ENCODE measurements at places on chromosomes 1 and 21. TPM values are rescaled to one million over a fixed set of nuclear protein-coding genes. Genes with fewer than 3 reads are reported as not detected.

Gene SPATA46
- not detected for total RNA-seq

Gene CRP
- total RNA-seq = not detected

Gene SCAMP3
- 52.0 TPM for total RNA-seq

DNA sequence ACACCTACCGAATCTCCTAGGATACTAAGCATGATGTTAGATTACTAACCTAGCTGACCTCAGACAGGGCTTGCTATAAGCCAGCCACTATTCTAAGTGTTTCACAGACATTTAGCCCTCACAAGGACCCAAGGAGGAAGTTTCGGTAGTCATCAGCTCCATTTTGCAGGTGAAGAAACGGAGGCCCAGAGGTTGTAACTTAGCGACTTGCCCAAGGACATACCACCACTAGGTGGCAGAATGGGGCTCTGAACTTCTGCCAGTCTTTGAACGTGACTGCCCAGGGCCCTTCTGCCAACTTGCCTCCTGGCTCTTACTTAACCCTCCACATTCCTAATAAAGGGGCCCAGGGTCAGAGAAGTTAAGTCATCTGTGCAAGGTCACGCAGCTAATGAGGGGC is 283.5 kb downstream of the C1orf94 start:
- no peak overlapping the region for H3K4me3 ChIP-seq
- no peaks in the 10 kb centered on the region for H3K36me3 ChIP-seq
- no peaks in the 10 kb centered on the region for H3K4me1 ChIP-seq
- DNase-seq = no peak
- peaks cover 31% of the 10 kb centered on the region for H3K27me3 ChIP-seq

- H3K27me3 ChIP-seq = no peaks in the 10 kb centered on the region
- H3K27ac ChIP-seq = no peak overlapping the region
- no peak overlapping the region for H3K4me3 ChIP-seq
- H3K36me3 ChIP-seq = no peaks in the 10 kb centered on the region
Observed at GRCh38 chr1:222043444-222044292, 301.8 kb upstream of the DUSP10 start.

GRCh38 chr1:211603191-211603701 is 24.3 kb upstream of the SLC30A1 start:
- H3K4me1 ChIP-seq = peaks cover 43% of the 10 kb centered on the region
- no peaks in the 10 kb centered on the region for H3K36me3 ChIP-seq

DNA sequence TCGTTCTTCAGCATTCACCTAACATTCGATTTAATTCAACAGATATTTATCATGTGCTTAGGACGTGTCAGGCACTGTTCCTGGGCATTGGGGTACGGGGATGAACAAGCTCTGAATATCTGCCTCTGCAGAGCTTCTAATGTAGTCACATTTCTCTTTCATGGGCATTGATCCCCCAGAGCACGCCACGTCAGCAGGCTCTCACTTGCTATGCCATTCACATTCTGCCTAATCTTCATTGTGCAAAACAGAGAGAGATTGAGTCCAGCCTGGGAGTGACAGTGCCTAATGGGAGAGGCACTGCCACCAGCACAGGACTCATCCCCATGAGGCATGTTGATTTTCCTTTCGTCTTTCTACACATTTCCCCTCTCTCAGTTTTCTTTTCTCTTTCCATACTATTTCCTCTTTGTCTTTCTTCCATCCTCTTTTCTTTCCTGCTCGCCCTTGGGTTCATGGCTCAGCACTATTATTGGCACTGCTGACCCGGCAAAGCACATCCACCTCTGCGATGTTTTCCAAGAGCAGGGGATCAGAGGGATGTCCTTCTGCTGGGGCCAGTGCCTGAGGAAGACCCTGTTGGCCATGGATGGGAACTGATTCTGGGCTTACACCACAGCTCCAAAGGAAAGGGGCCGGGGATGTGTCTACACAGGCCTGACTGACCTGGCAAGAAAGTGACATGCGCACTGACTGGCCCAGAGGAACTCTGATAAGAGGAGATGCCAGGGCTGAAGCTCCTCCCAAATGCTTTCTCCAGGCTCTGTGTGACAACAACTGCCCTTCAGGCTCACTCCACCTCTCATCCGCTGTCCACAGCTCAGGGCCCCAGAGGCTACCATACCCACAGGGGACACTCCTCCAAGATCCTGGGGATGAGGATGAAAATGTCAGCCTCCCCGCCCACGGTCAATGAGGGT is 195.9 kb downstream of the TOMM20 start:
- DNase-seq = no peak
- H3K4me1 ChIP-seq = peaks cover 30% of the 10 kb centered on the region
- H3K4me3 ChIP-seq = no peak overlapping the region

- H3K36me3 ChIP-seq = no peaks in the 10 kb centered on the region
- H3K4me3 ChIP-seq = no peak overlapping the region
- peaks cover 29% of the 10 kb centered on the region for H3K27me3 ChIP-seq
- H3K27ac ChIP-seq = no peak overlapping the region
Observed at GRCh38 chr1:83571536-83571935, 427.4 kb downstream of the TTLL7 start.

- no peaks in the 10 kb centered on the region for H3K36me3 ChIP-seq
- peaks cover 46% of the 10 kb centered on the region for H3K4me1 ChIP-seq
Observed at GRCh38 chr1:12622506-12622905, 4.5 kb upstream of the DHRS3 start.

- no peak overlapping the region for H3K27ac ChIP-seq
- H3K36me3 ChIP-seq = peaks cover 3% of the 10 kb centered on the region
- H3K4me1 ChIP-seq = peaks cover 5% of the 10 kb centered on the region
- no peaks in the 10 kb centered on the region for H3K27me3 ChIP-seq
- DNase-seq = no peak
Observed at GRCh38 chr21:34004974-34005373, 68.4 kb upstream of the MRPS6 start.

DNA sequence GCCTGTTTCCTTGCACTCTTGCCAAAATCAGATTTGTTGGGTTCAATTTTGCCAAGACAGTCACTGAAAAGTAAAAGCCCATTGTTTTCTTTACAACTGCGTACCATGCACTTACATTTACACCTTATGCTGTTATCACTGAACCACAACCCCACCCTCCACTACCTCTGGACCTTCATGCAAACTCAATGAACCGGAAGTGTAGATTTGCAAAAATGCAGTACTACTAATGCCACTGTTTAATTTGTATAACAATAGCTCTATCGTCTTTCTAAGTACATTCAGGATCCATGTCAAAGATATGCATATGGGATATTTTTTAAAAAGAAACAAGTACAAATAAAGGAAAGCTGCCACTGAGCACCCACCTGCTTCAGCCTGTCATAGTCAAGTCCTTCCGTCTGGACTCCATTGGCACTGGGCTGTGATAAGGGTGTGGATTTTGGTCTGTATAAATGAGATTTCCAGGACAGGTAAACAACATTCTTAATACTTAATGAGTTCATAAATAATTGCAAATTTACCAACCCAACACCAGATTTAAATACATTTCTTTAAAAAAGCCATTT is 72.9 kb upstream of the LBR start:
- H3K4me3 ChIP-seq = no peak overlapping the region
- peaks cover 6% of the 10 kb centered on the region for H3K4me1 ChIP-seq
- no peak overlapping the region for H3K27ac ChIP-seq
- no peaks in the 10 kb centered on the region for H3K27me3 ChIP-seq

GRCh38 chr1:91851130-91852010 is 34.6 kb downstream of the TGFBR3 start:
- no peak overlapping the region for H3K27ac ChIP-seq
- peaks cover 12% of the 10 kb centered on the region for H3K4me1 ChIP-seq
- peaks cover 3% of the 10 kb centered on the region for H3K36me3 ChIP-seq

DNA sequence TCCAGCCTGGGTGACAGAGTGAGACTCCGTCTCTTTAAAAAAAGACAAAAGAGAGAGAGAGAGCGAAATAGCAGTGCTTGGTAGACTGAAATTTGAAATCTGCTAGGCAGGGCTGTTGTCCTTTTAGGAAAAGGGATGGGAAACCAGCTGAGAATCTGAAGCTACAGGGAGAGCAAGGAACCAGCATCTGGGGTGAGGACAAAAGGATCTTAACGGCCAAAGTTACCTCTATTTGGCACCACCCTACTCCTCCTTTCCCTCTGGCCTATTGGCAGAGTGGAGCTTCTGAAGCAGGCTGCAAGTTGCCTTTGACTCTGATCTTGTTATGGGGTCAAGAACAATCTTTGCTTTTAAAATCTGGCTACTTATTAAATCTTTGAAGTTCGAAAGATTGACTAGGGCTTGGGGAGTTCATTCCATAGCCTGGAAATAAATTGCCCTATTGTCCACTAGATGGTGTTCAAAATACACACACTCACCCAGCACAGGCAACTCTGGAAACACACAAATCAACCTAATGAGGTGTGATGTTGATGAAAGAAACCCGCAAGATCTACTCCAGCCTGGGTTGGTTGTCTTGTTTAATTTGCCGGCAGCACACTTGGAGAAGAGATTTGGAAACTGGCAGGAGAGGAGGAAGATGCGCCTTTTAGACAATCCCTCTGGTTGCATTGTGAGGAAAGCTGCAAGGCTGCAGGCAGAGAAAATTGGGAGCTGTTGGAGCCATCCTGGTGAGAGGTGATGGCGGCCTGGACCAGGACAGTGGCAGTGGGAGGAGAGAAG is 16.5 kb upstream of the PARP1 start:
- no peaks in the 10 kb centered on the region for H3K36me3 ChIP-seq
- H3K4me1 ChIP-seq = peaks cover 6% of the 10 kb centered on the region
- H3K27ac ChIP-seq = no peak overlapping the region
- DNase-seq = no peak

DNA sequence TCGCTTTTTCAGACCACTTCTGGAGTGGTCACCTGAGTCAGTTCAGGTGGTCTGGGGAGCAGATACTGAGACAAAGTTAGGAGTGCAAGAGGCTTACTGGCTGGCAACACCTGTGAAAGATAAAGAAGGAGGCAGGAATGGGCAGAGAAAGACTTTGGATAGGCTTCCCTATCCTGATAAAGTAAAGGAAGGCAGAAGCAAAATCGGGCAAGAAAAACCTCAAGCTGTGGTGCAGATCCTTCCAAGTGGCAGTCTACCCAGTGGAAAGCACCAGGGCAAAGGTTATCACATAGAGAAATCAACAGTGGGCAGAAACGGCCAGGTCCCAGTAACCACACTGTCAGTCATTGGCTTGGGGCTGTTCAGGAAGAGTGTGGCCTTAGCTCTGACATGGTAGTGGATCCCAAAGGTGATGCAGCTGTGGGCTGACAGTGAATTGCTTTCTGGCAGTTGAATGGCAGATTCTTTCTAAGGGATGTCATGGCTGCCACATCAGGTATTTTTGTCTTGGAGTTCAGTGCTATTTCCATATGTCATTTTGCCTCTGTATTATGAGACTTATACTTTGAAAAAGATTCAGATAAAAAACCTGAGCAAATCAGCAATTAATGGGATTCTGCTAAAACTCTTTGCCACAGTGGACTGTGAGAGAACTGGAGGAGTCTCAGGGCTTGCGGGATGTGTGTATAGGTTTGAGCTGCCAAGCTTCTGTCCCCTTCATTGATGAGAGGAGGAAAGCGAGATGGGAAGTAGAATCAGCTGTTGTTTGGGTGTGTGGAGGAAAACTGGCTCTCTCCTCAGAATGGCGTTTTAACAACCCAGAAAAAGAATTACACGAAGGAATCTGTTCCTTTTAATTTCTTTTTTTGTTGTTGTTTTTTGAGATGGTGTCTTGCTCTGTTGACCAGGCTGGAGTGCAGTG is 8.1 kb upstream of the CGN start:
- no peaks in the 10 kb centered on the region for H3K27me3 ChIP-seq
- H3K36me3 ChIP-seq = no peaks in the 10 kb centered on the region
- no peak overlapping the region for H3K4me3 ChIP-seq
- no peak for DNase-seq
- peaks cover 14% of the 10 kb centered on the region for H3K4me1 ChIP-seq

- DNase-seq = no peak
- no peaks in the 10 kb centered on the region for H3K27me3 ChIP-seq
- no peak overlapping the region for H3K4me3 ChIP-seq
Observed at GRCh38 chr1:226350519-226350865, 41.5 kb upstream of the LIN9 start.

Data from type B pancreatic cell (in vitro differentiated cells).